ENCODE measurements at places on chromosomes 6 and 20.

DNA sequence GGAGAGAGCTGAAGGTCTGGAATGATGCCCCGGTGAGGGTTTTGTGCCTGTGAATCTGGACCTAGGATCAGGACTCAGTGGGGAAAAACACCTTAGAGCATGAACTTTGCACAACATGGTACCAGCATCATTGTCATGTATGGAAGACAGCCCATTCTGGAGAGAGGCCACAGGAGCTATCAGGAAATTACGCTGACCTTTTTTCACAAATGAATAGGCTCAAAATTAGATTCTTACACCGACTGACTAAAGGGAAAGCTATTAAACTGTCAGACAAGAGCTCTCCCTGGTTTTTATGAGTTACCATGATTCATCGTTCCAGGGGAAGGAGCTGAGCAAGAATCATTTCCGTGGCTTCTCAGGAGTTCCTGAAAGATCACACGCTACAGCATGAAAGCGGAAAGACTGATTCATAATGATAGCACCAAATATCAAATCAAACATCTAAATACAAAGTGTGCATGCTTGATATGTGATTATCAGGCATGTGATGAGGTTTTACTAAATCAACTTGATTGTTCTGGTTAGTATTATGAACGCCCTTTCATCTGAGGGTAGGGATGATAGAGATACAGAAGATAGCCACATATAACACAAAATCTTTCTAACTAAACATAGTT lies 224.9 kb upstream of the SMLR1 start:
- DNase-seq: no peak

DNA sequence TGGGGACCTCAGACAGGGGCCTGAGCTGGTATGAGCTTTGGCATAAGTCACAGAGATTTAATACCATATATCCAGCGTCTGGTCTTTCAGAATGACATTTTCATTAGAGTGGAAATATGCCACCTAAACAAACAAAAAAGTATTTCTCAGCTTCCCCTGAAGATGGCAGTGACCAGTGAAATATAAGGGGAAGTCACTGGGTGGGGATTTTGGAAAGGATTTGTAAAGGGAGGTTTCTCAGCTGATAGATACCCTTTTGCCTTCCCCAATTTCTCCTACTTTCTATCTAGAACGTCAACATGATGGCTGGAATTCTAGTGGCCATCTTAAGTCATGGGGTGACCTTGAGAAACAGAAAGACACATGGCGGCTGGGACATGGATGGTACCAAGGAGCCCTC lies 137.7 kb upstream of the LRFN2 start:
- DNase-seq: no peak

DNA sequence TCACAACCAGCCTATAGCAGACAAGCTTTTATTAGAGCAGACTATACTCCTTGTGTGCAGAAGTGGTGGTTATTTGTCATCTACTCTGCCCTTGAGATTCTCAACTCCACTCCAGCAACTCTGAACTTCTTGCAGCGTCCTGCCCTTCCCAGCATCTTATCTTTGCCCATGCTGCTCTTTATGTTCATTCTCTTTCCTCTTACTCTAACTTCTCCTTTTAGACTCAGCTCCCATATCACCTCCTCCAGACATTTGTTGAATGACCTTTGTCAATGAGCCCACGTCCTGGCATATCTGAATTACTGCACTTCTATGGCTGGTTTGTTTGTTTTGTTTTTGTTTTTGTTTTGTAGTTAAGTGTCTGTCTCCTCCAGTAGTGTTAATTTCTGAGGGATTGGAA lies 81.2 kb downstream of the KCNQ5 start:
- DNase-seq: no peak

GRCh38 chr6:129651291-129651691 lies 58.7 kb downstream of the ARHGAP18 start:
- DNase-seq: no peak

DNA sequence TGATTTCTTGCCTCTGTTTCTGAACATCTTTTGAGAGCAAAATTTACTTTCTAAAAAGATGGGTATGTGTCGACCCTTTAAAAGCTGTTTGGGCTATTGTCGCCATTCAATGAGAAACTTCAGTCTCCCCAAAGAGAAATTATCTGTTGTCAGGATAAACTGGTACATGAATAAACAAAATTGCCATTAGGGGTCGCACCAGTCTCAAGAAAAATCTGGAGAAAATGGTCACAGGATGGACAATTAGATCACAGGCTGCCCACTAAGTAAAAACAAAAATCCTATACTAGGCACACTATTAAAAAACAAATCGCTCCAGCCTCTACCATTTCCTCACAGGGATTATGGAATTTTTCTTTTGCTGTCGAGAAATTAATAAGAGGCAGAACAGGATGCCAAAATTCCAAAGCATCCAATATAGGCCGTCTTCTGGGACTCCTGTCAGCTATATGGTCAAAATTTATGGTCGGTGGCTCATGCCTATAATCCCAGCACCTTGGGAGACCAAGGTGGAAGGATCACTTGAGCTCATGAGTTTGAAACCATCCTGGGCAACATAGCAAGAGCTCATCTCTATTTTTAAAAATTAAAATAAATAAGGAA lies 5.5 kb upstream of the HLA-E start:
- DNase-seq: peak; percentile 77

DNA sequence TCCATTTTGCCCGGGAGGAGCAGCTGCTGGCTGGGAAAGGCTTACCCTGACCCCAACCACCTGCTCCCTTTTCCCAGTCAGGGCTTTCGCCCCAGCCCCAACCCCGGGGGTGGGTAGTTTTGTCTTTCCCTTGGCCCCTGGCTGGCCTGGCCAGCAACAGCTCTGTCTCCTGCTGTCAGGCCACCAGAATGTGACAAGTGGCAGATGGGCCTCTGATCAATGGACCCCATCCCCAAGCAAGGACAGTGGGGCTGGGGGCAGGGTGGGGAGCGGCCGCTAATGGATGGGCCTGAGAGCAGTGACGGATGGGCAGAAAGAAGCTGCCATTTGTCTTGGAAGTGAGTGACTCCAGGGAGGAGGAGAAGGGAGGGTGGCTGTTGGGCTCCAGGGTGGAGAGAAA lies 121.6 kb downstream of the DHX35 start:
- no peak for DNase-seq

GRCh38 chr6:111429571-111429970 lies 53.4 kb downstream of the REV3L start:
- DNase-seq: no peak

DNA sequence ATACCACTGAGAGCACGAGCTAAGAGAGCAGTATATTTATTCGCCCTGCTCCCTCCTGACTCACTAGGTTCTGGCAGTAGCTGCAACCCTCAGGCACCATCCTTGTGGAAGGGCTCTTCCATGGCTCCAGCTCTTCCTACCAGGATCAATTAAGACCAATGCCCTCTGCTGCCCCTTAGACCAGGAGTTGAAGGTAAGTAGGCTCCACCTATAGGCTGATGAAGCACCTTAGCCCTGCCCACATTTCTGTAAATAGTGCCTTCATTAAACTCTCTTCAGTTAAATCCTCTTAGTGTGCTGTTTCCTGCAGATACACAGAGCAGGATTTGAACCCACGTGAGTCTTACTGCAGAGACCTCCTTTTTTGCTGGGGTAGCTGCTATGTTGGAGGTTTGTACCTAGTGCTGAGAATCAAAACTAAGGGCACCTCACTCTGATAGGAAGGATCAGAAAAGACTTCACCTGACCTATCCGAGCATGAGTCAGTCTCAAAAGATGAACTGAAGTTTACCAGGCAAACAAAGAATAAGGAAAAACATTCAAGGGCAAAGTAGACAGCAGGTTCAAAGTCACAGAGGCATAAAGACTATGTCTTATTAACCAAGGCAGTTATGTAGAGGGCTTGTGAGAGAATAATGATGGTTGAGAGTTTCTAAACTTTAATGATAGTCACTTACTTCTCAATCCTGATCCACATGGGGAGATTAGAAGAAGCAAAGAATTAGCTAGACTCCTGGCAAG lies 56.9 kb upstream of the BEND6 start:
- no peak for DNase-seq

GRCh38 chr6:132219901-132220300 lies 181.4 kb downstream of the MOXD1 start:
- no peak for DNase-seq

GRCh38 chr6:167750956-167751358 lies 75.8 kb upstream of the AFDN start:
- peak; percentile 41 for DNase-seq

Data from midbrain (tissue), 1 donor.